ENCODE measurements at places on chromosomes 1 and 21.
A peak's percentile ranks its signal among the peaks of the same experiment; 100 is the strongest.

DNA sequence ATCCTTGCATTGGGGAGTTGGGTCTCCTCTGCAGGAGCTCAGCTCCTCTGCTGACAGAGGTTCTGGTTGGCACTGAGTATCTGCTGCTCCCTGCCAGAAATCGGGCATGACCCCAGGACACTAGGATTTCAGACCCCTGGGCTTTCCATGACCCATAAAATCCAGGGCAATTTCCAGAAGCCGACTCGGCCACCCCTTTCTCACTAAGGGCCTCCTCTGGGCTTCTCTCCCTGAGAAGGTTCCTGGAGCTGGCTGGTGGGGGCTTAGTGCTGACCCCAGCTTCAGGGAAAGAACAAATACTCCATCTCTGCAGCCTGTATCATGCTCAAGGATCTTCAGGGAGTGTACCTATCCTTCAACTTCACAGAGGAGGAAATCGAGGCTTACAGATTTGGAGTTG is 603.4 kb downstream of the PTPRU start:
- no peak for DNase-seq

- DNase-seq = no peak
Measured at GRCh38 chr1:115159958-115160357, 70.7 kb upstream of the TSPAN2 start.

DNA sequence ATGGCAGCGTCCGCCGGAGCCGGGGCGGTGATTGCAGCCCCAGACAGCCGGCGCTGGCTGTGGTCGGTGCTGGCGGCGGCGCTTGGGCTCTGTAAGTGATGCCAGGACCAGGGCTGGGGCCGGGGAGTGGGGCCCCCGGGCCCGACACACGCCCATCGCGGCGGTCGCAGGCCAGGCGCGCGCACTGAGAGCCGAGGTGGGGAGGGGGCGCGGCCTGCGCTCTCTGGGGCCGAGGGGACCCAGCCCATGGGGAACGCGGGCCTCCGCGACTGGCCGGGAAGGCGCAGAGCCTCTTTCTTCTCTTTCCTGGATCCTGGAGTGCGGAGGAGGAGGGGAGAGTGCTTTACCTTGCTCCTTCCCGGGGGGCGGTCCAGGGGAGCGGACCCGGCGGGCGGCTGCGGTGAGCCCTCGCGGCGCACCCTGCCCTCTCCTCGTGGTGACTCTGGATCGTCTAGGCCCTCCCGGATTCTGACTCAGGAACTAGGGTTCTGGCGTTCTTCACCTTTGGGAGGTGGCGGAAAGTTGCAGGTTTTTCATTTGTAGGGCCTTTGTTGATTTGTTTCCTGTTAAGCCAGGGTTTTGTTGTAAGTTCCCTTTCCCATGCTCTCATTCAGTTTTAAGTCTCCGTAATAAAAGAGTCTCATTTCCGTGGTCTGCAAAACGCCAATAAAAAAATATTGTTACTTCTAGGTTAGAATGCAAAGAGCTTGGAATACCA is 529 bp downstream of the MPZL1 start:
- peak; percentile 25 for DNase-seq

DNA sequence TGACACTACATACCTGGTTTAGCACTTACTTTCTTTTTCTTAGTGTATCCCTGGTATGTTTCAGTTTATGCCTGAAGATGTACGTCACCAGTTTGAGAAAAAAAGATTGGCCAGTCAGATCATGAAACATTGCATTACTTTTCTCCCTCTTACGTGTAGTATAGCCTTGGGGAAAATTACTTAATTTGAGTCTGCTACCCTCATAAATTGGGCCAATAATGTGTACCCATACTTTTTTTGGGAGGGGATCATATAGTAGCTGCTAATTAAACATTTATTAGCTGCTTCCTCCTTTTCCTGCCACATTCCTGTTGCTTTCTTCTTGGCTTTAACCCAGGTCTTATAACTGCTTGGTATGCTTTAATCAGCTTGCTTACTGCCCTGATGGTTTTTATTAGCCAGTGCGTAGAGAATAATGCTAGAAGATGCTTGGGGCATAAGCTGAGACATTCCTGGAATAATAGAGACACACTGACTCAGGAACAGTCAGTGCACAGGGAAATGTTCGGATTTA is 32.1 kb downstream of the RABGAP1L start:
- DNase-seq = peak; percentile 90

GRCh38 chr1:242629396-242629795 is 104.9 kb upstream of the PLD5 start:
- no peak for DNase-seq

- no peak for DNase-seq
Measured at GRCh38 chr1:228058949-228059633, 23.4 kb upstream of the ARF1 start.

DNA sequence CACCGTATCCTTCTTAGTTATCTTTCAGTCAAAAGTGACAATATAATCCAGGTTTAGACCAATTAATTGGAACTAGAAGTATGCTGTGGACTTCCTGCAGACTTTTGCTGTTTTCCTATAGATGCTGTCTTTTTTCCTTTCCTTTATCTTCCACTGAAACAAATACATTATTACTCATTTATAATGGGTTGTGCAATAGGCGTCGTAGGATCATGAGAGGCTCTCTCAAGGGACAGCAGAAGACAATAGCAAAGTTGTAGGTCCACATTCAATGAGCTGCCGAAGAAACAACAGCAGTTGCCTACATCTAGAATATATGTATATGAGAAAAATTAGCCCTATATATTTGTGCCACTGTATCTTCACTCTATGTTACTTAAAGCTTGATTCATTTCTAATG is 371.6 kb downstream of the AMY1C start:
- no peak for DNase-seq

DNA sequence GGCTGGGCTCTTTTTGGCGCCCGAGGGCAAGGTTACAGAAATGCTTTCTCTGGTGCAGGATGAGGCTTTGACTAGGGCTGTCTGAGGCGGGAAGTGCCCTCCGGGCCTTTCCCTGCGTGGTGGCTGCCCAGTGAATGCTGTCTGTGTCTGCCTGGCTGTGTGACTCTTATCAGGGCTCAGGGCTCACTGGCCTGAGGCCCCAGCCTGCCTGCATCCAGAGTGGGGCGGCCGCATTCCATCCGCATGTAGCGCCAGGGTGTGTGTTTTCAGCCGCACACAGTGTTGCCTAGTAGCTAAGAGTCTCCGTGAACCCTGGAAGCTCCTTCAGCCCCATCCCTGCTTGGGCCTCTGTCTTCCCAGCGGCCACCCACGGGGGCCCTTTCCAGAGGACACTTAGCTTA is 59.1 kb downstream of the FAAP20 start:
- DNase-seq = peak; percentile 52

DNA sequence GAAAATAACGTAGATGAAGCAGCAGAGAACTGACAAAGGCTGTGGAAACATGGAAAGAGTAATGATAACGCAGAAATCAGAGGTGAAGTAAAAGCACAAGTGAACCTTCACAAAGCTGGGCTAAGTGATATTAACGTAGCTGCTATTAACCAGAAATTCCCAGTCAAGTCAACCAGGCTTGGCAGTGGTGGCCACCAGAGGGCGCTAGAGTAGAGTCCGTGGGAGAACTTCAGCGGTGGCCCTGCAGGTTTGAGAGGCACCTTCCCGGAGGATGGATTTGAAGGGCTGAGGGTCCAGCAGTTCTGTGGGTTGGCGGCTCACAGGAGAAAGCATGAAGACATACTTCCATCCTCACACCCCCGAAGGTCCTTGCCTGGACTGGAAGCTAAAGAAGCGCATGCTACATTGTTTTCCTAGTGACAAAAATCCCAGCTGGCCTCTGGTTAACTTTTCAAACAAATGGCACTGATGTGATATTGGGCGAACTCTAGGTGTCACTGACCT is 81.7 kb upstream of the ZNF648 start:
- DNase-seq = peak; percentile 76

- no peak for DNase-seq
Measured at GRCh38 chr1:156154317-156154749, 948 bp downstream of the SEMA4A start.

- no peak for DNase-seq
Measured at GRCh38 chr21:45357436-45358260, 47.3 kb upstream of the COL18A1 start.

- no peak for DNase-seq
Measured at GRCh38 chr1:3066826-3067225, 2.2 kb upstream of the PRDM16 start.

- DNase-seq = peak; percentile 26
Measured at GRCh38 chr1:223183268-223183862, 40.3 kb upstream of the TLR5 start.

DNA sequence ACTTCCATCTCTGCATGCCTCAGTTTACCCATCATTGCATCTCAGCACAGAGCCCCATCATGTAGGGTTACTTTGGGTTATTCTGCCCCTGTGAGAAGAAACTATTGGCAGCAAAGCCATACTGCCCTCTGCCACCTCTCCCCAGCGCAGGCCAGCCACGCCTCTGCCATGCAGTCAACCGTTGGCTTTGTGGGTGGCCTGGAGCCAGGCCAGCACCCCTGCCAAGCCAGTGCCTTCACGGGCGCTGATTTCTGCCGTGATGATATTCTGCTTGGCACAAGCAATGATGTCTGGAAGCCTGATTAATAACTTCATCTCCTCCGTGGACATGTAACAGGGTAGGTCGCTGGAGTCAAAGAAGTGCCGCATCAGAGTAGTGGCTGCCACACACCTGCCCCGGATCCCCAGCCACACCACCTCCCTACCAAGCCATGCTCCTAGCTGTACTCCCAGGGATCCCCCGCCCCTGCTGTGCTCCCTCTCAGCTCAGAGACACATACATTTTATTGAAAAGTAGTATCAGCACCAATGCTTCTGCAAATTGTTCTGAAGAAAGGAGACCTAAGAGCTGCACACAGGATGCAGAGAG is 15.0 kb upstream of the CEP85 start:
- no peak for DNase-seq

DNA sequence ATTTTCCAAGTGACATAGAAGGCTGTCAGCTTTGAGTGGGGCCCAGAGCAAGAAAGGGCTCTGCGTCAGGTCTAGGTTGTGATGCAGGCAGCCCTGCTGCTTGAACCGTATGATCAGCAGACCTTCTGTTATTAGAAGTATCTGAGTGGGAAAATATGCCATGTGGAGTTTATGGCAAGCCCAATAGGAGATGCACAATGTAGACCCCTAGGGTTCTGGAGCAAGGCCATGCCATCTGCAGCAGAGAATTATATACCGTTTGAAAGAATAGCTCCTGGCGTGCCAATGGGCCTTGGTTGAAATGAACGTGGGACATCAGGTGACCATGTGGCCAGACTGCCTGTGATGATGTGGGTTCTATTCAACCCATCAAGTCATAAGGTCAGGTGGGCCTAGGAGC is 44.1 kb upstream of the ZBTB18 start:
- DNase-seq = no peak

DNA sequence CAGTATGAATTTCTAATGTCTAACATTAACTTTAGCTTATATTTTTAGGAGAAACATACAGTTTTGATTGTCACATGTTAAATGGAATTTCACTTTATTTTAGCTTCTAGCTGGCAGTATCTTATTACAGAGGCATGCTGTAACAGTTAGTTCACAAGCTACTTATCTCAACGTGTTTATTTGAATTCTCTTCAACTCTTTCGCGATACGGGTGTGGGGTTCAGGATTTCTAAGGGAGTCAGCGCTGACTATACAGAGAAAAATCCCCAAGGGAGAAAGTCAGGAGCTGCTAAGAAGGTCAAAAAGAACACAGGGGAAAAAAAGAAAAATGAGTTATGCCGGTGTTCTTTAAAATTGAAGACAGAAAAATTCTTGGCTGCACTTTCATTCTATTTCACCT is 296.2 kb downstream of the VAV3 start:
- peak; percentile 12 for DNase-seq

- DNase-seq = peak; percentile 63
Measured at GRCh38 chr1:235919833-235920441, 53.2 kb upstream of the LYST start.

GRCh38 chr1:51073456-51073855 is 28.6 kb upstream of the C1orf185 start:
- no peak for DNase-seq

- no peak for DNase-seq
Measured at GRCh38 chr1:108531444-108531843, 28.5 kb upstream of the EEIG2 start.

- no peak for DNase-seq
Measured at GRCh38 chr1:243363832-243364231, 108.0 kb downstream of the SDCCAG8 start.

DNA sequence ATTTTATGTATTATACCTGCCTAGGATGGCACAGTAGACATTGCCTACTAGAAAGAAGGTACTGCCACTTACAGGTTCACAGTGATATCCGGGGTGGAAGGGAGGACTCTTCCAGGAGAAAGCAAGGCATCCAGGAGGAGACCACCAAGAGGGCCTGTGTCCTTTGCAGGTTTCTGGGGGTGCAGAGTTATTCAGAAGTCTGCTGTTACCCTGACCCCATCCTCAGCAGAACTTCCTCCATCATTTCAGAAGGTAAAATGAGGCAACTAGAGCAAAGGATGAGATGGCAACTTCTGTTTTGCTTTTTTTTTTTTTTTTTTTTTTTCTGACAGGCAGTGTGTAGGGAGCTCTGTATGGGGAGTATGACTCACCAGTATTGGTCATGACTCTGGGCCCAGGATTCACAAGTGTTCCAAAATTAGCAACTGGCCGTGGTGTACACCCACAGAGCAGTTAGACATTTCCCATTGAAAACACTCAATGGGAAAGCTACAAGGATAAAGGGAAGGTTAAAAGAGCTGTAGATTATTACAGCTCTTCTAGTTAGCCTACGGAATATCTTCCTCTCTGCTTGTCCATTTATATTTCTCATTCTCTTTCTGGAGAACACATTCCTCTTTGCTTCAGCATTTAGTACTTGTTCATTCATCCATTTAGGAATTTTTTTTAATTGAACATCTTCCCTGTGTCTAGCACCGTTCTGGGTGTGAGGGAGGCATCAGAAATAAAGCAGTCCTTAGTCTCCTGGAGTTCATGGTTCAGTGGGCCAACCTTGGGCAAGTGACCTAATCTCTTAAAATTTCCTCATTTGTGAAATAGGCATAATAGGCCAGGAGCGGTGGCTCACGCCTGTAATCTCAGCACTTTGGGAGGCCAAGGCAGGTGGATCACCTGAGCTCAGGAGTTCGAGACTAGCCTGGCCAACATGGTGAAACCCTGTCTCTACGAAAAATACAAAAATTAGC is 50.5 kb upstream of the PPP2R5A start:
- peak; percentile 95 for DNase-seq

DNA sequence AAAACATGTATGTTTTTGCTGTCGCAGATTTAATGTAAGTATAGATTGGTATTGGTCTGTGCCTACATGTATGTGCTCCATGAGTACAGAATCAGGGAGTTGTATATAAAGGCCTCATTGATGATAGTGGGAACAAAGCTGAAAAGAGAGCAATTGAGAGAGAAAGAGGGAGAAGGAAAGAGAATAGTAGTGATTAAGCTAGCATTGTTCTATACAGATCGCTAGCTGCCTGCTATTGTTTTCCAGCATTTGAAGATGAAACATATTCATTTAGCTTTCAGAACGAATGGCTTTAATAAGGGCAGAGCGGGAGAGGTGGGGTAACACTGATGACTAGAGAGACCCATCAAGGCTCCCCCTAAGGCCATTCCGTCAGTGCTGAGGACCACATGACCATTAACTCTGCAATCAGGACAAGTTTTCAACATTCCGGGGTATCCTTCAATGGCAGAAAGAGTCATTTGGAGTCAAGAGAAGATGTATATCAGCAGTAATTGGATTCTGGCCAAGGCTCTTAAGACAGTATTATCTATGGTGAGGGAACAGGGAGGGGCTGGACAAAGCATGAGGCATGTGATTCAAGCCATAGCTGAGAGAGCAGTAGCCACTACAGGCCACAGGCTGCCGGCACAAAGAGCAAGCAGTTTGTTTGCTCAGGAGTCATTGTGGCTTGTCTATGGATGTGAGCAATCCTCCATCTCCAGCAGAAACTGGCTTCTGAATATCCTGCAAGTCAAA is 176.5 kb downstream of the PBX1 start:
- peak; percentile 36 for DNase-seq
